ENCODE measurements at places on chromosomes 11 and 22.

- no peak for DNase-seq
These were observed 95.7 kb downstream of the TRMU start for GRCh38 chr22:46430961-46431838.

GRCh38 chr11:1650918-1651262 lies 21.3 kb downstream of the KRTAP5-5 start:
- no peak for DNase-seq

DNA sequence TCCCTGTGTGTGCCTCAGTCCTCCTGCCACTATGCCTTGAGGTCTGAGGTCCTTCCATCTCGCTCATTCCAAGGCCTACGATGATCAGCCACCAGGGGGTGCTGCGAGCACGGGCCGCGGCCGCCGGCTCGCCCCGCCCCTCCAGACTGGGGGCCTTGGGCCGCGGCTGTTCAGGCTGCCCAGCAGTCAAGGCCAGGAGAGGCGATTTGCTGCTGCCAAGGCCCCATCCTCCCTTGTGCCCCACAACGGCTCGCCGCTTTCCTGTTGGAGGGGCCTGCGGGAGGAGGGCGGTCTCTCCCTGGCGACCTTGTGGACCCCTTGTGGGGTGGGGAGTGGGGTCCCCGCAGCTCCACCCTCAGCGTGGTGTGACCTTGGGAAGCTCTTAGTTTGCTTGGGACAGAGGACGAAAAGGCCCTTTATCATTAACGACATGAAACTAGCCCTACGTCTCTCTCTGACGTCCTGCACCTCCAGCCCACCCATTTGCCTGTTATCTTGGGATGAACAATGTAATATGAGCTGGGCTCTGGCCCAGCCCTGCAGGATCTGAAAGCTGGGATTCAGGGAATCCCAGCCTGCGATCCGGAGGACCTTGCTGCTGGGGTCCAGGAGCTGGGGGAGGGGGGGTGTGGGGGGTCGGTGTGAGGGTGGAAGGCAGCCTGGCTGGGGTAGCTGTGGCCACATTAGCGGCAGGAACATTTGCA lies 5.3 kb upstream of the GALR3 start:
- DNase-seq = peak; percentile 77

DNA sequence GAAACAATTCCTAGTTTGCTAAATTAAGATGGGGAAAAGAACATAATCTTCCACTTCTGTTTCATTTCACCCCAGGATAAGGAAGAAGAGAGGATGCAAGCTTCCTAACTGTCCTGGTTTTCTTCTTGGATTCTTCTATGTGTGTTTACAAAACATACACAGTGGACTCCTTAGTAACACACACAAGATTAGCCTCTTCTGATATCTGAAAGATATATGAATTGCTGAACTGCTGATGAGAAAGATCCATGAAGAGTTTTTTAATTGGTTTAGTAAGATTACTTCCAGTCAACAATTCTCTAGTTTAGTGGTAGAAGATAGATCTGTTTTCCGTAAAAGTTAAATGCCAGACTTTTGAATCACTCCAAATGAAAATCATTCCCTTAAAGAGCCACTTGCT lies 86.8 kb downstream of the WT1 start:
- DNase-seq = no peak

DNA sequence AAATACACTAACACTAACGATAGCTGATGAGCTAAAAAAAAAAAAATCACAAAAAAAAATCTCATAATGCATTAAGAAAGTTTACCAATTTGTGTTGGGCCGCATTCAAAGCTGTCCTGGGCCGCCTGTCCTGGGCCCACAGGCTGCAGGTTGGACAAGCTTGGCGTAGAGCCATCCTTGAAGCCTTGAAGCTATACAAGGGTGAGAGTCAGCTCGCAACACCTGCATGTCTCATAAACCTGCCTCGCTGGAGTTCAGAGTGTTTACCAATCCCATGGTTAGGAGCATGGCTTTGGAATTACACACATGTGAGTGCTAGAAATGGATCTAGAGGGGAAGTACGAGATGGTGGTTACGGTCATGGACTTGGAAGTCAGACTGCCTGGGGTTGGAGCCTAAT lies 453.7 kb downstream of the INSC start:
- DNase-seq = no peak

GRCh38 chr11:6545917-6546605 lies 49.0 kb downstream of the DNHD1 start:
- no peak for DNase-seq

DNA sequence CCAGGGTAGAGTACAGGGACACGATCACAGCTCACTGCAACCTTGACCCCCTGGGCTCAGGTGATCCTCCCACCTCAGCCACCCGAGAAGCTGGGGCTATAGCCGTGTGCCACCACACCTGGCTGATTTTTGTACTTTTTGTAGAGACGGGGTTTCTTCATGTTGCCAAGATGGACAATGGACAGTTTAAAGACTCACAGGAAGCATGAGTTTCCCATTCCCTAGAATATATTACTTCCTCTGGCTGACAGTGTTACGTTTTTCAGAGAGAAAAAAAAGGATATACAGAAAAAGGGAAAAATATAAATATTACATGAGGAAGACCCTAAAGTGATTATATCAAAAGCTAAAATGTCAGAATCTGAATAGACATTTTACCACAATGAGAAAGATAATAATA lies 72.3 kb downstream of the RSF1 start:
- DNase-seq = no peak

- DNase-seq = no peak
These were observed 1115.0 kb downstream of the BRD1 start for GRCh38 chr22:48712558-48713271.

DNA sequence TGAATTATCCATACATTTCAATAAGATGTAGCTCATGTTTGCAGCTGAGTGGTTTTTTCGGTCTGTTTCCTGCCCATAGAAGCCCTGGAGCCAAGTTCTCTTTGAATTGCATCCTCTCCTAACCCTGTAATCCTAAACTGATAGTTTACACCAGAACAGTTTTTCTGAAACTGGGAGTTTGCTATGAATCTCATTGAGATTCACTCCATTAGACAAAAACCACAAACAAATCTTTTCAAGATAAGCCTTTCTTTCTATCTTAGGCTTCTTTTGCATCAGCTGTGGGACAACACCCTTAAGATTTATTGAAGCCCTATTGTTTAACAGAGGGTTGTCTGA lies 324.8 kb downstream of the DYNC2H1 start:
- no peak for DNase-seq

- no peak for DNase-seq
These were observed 26.5 kb downstream of the SCGB1A1 start for GRCh38 chr11:62445314-62445740.

DNA sequence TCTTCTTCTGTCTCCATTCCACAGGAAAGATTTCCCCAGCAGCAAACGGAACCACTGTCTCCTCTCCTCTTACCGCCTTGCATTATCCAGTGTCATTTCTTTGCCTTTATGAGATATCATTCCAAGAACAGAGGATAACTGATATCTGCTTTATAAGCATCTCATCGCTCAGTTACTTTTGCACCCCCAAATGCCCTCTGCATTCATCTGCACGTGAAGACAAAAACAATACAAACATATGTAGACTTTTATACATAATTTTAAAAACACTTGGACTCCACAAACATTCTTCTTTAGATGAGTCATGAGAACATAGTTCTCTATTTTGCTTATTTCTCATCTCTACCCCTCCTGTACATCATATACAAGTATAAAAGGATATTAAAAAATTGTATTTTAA lies 512 bp upstream of the OR51T1 start:
- no peak for DNase-seq

DNA sequence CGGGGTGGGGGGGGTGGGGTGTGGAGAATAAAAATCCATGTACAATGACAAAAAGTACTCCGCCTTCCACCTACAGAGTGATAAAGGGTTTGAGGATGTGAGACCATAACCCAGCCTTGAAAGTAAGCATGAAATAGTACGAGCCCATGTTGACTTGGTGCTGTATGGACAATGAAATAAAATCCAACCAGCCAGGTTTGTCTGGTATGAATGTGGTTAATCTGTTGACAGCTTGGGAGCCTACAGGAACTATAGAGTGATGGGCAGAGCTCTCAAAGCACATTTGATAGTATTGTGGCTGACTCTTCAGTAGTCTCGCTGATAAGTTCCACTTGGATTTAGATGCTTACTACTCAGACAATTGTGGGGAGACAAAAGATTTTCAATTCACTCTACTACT lies 48.8 kb upstream of the CD44 start:
- DNase-seq = no peak

DNA sequence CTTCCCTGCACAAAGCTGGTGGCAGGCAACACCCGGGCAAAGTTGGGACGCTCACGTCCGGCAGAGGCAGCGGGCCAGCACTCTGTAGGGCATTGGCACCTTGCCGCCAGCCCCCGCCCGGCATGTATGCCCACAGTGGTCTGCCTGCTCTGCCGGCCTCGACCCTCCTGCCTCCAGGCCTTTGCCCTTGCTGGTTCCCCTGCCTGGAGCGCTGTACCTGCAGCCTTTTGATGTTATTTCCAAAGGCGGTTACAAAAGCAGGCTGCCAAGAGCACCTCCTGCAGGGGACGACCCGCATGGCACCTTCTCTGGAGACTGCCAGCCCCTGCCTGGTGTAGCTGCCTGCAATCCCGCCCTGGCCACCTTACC lies 56.5 kb upstream of the SHISAL1 start:
- no peak for DNase-seq

DNA sequence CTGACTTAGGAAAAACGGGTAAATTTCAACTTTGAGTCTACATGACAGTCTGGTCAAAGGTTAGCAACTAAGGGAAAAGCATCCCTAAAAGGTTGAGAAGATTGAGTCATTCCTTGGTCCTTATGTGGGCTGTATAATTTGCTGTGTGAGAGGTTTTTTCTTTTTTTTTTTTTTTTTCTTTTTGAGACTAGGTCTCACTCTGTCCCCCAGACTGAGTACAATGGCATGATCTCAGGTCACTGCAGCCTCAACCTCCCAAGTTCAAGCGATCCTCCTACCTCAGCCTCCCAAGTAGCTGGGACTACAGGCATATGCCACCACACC lies 101.4 kb downstream of the MRTFA start:
- no peak for DNase-seq

- no peak for DNase-seq
These were observed 259.7 kb downstream of the MN1 start for GRCh38 chr22:27541836-27542235.

GRCh38 chr11:33867996-33868646 lies 23.8 kb downstream of the LMO2 start:
- no peak for DNase-seq

DNA sequence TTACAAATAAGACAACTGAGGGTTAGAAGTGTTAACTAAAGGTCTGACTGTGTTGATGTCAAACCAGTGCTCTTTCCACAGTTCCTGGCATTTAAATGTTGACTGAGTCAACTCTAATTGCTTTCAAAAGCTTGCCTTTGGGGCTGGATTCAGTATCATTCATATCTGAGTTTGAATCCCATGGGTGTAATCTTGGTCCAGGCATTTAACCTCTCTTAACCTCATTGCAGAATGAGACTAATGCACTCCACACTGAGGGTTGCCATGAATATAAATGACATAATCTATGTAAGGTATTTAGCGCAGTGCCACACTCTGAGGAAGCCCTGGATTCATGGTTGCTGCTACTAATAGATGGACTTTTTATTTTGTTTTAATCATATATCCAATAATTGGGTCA lies 274.3 kb downstream of the DDX10 start:
- no peak for DNase-seq

GRCh38 chr22:37032134-37032534 lies 12.6 kb downstream of the MPST start:
- DNase-seq = no peak

- DNase-seq = no peak
These were observed 31.9 kb downstream of the RRAS2 start for GRCh38 chr11:14327116-14327515.

DNA sequence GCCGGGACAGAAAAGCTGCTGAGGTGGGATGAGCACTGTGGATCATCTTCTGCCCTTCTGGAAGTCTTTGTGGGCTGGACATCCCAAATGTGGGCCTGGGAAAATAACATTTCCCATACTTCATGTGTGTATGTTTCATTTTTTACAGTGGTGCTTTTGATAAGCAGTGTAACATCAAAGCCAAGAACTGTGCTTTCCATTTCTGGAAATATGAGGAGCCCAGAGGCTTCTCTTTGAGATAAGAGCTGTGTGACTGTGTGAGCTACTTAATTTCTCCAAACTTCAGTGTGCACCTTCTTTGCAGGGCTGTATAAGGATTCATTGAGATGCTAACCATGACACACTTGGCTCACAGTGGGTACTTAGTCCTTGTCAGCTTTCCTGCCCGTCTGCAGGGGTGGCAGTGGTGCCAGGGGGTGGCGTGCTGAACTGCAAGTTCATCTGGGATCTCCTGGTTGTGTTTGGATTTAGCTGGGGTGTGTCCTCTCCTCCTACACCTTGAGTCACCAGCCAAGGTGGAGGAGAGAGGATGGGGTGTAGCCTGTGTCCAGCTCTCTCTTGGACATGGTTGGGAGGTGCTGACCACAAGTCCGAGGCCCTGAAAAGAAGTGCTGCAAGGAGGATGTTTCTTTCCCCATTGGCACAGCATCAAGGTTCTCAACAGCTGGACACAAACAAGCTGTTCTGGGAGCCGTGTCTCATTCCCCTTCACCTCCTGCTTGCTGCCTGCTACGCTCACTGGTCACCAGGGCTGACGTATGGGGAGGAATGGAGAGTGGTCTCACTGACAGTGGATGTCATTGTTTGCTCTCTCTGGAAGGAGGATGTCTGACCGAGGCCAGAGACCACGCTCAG lies 139.4 kb downstream of the TEAD1 start:
- DNase-seq = no peak

DNA sequence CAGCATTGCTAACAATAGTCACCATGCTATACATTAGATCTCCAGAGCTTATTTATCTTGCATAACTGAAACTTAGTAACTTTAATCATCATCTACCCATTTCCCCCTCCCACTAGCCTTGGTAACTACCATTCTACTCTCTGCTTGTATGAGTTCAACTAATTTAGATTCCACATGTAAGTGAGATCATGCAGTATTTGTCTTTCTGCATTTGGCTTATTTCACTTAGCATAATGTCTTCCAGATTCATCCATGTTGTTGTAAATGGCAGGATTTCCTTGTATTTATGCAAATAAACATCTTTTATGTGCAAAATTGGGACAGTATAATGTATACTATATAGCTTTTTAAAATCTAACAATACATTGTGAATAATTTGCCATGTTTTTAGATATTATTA lies 66.0 kb upstream of the ZBED5 start:
- no peak for DNase-seq

GRCh38 chr11:77024745-77025144 lies 9.5 kb upstream of the B3GNT6 start:
- no peak for DNase-seq

- no peak for DNase-seq
These were observed 27.7 kb downstream of the PRCP start for GRCh38 chr11:82872377-82873150.
